ENCODE measurements at places on chromosomes 11 and 22.

DNA sequence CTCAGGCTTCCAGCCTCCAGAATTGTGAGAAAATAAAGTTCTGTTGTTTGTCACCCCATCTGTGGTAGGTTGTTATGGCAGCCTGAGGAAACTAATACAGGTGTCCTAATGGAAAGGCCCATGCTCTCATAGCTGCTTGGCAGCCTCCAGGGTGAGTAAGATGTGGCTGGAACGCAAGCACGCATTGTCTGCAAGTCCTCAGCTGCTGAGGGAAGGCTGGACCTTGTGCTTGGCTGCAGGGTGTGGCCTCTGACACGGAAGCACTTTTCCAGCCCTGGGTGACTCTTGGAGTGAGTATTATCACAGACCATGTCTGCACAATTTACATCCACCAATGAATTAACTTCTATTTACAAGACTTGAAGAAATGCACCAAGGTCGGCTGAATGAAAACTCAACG lies 44.4 kb upstream of the BARX2 start:
- H3K36me3 ChIP-seq = no peaks in the 10 kb centered on the region
- H3K27ac ChIP-seq = no peak overlapping the region
- H3K4me3 ChIP-seq = no peak overlapping the region
- no peaks in the 10 kb centered on the region for H3K27me3 ChIP-seq
- no peak for DNase-seq
- no peaks in the 10 kb centered on the region for H3K4me1 ChIP-seq

- no peaks in the 10 kb centered on the region for H3K36me3 ChIP-seq
- no peak overlapping the region for H3K4me3 ChIP-seq
- H3K27me3 ChIP-seq = no peaks in the 10 kb centered on the region
- H3K27ac ChIP-seq = no peak overlapping the region
Observed at GRCh38 chr22:19550382-19550781, 26.2 kb upstream of the CLDN5 start.

- no peaks in the 10 kb centered on the region for H3K4me1 ChIP-seq
- H3K27me3 ChIP-seq = no peaks in the 10 kb centered on the region
- no peak overlapping the region for H3K4me3 ChIP-seq
- no peak for DNase-seq
Observed at GRCh38 chr11:62062223-62062861, 61.5 kb upstream of the INCENP start.

DNA sequence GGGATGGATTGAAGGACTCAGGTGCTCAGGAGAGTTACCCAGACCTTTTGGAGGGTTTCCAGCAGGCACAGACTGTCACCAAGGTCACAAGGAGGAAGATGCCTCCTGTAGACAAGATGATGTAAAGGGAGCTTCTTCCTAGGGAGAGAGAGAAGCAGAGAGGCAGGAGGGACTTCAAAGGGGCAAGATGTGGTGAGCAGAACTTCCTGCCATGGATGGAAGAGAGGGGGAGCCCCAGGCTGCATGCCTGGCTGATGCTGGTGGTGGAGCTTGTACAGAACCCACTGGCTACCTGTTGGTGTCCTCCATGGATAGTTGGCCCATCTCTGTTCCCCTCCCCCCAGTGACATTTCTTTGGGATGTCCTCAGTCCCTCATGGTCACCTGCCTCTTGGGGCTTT lies 4.2 kb downstream of the HEPN1 start:
- no peaks in the 10 kb centered on the region for H3K27me3 ChIP-seq
- no peaks in the 10 kb centered on the region for H3K4me1 ChIP-seq
- no peak for DNase-seq
- H3K27ac ChIP-seq = no peak overlapping the region
- H3K4me3 ChIP-seq = no peak overlapping the region

DNA sequence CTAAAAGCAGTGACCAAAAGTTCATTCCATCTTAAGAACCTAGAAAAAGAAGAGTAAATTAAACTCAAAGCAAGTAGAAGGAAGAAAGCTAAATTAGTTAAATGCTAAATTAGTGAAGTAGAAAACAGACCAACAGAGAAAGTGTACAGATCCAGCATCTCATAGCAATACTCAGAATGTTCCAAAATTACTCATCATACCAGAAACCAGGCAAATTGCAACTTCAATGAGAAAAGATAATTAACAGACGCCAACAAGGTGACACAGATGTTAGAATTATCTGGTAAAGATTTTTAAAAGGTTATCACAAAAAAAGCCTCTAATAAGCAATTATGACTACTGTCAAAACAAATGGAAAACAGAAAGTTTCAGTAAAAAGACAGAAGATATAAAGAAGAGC lies 96.8 kb downstream of the ALX4 start:
- no peaks in the 10 kb centered on the region for H3K4me1 ChIP-seq
- H3K27me3 ChIP-seq = no peaks in the 10 kb centered on the region
- H3K27ac ChIP-seq = no peak overlapping the region

- no peaks in the 10 kb centered on the region for H3K36me3 ChIP-seq
- H3K27ac ChIP-seq = no peak overlapping the region
- no peaks in the 10 kb centered on the region for H3K4me1 ChIP-seq
- no peak overlapping the region for H3K4me3 ChIP-seq
- no peak for DNase-seq
Observed at GRCh38 chr22:45886540-45886939, 90.4 kb downstream of the WNT7B start.

DNA sequence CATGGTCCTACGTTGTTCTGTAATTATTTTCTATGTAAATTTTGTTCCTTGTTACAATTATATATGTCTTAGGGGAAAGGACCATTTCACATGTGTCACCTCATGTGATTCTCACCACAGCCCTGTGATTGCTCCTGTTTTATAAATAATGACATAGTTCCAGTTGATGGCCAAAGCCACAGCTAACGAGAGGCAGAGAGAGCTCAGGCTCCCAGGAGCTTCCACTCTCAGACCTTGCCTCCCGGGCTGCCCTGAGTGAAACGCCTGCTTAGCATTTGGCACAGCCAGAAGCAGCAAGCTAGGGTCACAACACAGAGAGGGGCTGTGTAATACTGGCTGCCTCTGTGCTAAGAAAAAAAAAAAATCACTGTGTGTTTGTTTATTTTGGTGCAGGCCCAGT lies 5.9 kb downstream of the TMEM121B start:
- no peak overlapping the region for H3K27ac ChIP-seq
- no peak overlapping the region for H3K4me3 ChIP-seq
- no peak for DNase-seq
- no peaks in the 10 kb centered on the region for H3K4me1 ChIP-seq
- peaks cover under 1% of the 10 kb centered on the region for H3K36me3 ChIP-seq

DNA sequence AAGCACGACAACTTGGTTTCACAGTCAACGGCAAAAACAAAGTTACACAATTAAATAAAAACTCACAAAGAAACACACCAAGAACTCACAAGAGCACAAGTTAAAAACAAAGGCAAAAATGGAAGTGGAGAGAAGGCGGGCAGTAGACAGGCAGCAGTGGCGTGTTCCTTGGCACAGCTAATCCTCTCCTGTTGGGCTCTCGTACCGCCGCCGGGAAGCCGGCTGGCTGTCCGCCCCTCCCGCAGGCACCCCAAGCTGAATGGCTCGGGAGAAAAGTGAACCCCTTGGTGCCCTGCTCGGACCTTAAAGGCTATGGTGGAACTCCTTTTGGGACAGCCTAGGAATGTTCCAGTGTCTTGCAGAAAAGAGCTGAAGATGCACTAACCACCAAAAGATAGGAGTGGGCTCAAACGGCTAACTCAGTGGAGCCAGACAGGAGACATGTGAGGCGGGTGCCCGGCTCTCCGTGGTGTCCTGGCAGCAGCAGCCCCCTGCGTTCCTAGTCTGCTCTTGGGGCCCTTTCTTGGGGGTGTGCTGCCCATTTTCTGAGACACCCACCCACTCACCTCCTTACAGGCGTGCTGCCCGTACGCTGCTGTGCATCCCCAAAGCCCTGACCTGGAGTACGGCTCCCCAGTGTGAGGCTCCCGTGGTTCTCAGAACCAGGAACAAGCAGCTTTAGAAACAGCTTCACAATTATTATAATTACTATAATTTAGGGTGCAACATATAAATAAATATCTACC lies 86.1 kb upstream of the BID start:
- peaks cover 18% of the 10 kb centered on the region for H3K36me3 ChIP-seq
- peak overlapping the region; percentile 11 for H3K4me3 ChIP-seq
- H3K27ac ChIP-seq = peak overlapping the region; percentile 74

GRCh38 chr11:87263264-87263838 lies 225.6 kb downstream of the TMEM135 start:
- no peaks in the 10 kb centered on the region for H3K36me3 ChIP-seq
- H3K4me1 ChIP-seq = peaks cover 48% of the 10 kb centered on the region
- DNase-seq = no peak
- H3K27me3 ChIP-seq = no peaks in the 10 kb centered on the region
- no peak overlapping the region for H3K27ac ChIP-seq

DNA sequence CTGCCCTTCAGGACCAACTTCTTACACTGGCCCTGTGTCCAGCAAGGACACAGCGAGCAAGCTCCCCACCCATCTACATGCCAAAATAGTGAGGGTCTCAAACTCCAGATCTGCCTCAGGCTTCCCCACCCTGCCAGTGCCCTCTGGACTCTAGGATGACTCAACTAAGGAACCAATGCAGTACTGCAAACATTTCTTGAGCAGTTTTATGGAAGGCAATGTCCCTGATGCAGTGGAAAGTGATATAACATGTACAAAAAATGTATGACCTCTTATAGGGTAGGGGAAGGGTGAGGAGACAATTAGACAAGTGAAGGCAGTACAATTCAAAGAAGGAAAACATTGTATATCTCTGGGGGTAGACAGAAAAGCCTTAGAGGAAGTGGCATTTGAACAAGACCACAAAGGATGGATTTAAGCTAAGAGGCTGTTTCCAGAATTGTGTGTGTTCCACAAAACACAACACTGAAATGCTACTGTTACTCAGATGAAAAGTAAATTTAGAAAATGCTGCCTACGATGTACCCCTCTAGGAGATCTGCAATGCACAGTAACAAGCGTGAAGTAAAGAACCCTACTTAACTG lies 47.3 kb downstream of the RAB30 start:
- no peak overlapping the region for H3K27ac ChIP-seq
- no peaks in the 10 kb centered on the region for H3K36me3 ChIP-seq
- H3K27me3 ChIP-seq = no peaks in the 10 kb centered on the region
- no peak for DNase-seq
- no peak overlapping the region for H3K4me3 ChIP-seq
- H3K4me1 ChIP-seq = peaks cover 24% of the 10 kb centered on the region

GRCh38 chr11:104665641-104666040 lies 232.6 kb downstream of the CASP12 start:
- no peaks in the 10 kb centered on the region for H3K4me1 ChIP-seq
- no peak overlapping the region for H3K27ac ChIP-seq
- H3K4me3 ChIP-seq = no peak overlapping the region
- no peaks in the 10 kb centered on the region for H3K36me3 ChIP-seq
- DNase-seq = no peak
- H3K27me3 ChIP-seq = no peaks in the 10 kb centered on the region

- H3K27ac ChIP-seq = no peak overlapping the region
- H3K36me3 ChIP-seq = peaks cover 5% of the 10 kb centered on the region
- no peak overlapping the region for H3K4me3 ChIP-seq
- no peaks in the 10 kb centered on the region for H3K27me3 ChIP-seq
Observed at GRCh38 chr11:68064926-68065325, 26.1 kb downstream of the TCIRG1 start.

DNA sequence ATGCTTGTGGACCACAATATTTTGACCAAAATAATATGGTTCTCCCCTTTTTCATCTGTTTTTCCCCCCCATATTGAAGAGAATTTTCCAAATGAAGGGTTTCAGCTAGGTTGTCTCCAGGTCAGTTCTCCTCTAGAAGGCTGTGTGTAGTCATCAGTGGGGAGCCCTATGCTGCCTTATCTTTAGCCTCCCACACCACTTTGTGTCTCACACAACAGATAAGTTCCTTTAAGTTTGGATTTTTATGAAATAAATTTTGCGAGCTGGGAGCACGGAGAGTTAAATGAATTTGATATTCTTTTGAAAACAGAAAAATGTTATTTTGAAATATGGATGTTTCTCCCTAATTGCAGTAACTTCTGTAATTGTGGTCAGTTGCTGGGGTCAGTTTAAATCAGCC lies 28.9 kb downstream of the PAX6 start:
- no peak overlapping the region for H3K27ac ChIP-seq
- peaks cover 2% of the 10 kb centered on the region for H3K36me3 ChIP-seq
- H3K4me3 ChIP-seq = no peak overlapping the region

- H3K27ac ChIP-seq = no peak overlapping the region
- H3K36me3 ChIP-seq = no peaks in the 10 kb centered on the region
- peaks cover 8% of the 10 kb centered on the region for H3K4me1 ChIP-seq
- DNase-seq = no peak
- no peak overlapping the region for H3K4me3 ChIP-seq
- H3K27me3 ChIP-seq = no peaks in the 10 kb centered on the region
Observed at GRCh38 chr11:92251980-92252379, 27.4 kb downstream of the FAT3 start.

GRCh38 chr11:29263971-29264682 lies 752.7 kb downstream of the KCNA4 start:
- H3K27ac ChIP-seq = no peak overlapping the region
- DNase-seq = no peak
- H3K27me3 ChIP-seq = no peaks in the 10 kb centered on the region
- H3K4me3 ChIP-seq = no peak overlapping the region

GRCh38 chr11:44927174-44927661 lies 23.5 kb downstream of the TP53I11 start:
- no peak for DNase-seq
- H3K4me1 ChIP-seq = no peaks in the 10 kb centered on the region
- no peaks in the 10 kb centered on the region for H3K36me3 ChIP-seq
- H3K4me3 ChIP-seq = no peak overlapping the region

GRCh38 chr11:86660088-86660487 lies 12.3 kb downstream of the ME3 start:
- no peaks in the 10 kb centered on the region for H3K27me3 ChIP-seq
- DNase-seq = no peak
- H3K4me1 ChIP-seq = peaks cover 33% of the 10 kb centered on the region
- no peaks in the 10 kb centered on the region for H3K36me3 ChIP-seq

DNA sequence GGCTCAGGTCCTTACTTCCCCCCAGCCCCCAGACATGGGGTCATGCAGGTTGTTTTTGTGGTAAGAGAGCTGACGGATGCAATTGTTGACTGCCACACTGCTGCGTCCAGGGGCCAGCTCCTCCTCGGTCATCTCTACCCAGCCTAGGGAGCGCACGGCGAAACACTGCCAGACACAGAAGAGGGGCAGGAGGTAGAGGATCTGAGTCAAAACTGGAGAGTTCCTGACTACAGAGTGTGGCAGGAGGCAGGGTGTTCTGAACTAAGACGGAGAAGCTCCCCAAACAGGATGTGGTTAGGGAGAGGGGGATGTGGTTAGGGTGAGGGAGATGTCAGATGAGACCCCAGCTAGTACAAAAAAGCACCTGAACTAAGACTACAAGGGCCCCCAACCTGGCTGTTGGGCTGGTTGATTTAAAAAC lies 12.3 kb downstream of the SMPD1 start:
- no peak overlapping the region for H3K27ac ChIP-seq
- H3K36me3 ChIP-seq = peaks cover 13% of the 10 kb centered on the region
- no peaks in the 10 kb centered on the region for H3K27me3 ChIP-seq
- DNase-seq = no peak
- no peak overlapping the region for H3K4me3 ChIP-seq
- peaks cover 2% of the 10 kb centered on the region for H3K4me1 ChIP-seq

GRCh38 chr11:94175535-94175934 lies 46.9 kb downstream of the PANX1 start:
- H3K27me3 ChIP-seq = no peaks in the 10 kb centered on the region
- DNase-seq = peak; percentile 10
- H3K27ac ChIP-seq = peak overlapping the region; percentile 16
- peaks cover 8% of the 10 kb centered on the region for H3K4me1 ChIP-seq
- no peak overlapping the region for H3K4me3 ChIP-seq

GRCh38 chr11:27002838-27003237 lies 8.9 kb downstream of the FIBIN start:
- no peak overlapping the region for H3K27ac ChIP-seq
- no peak for DNase-seq
- H3K4me3 ChIP-seq = no peak overlapping the region
- H3K27me3 ChIP-seq = no peaks in the 10 kb centered on the region

- H3K4me3 ChIP-seq = no peak overlapping the region
- no peaks in the 10 kb centered on the region for H3K36me3 ChIP-seq
- no peak for DNase-seq
- H3K4me1 ChIP-seq = no peaks in the 10 kb centered on the region
Observed at GRCh38 chr11:86115542-86116385, 46.9 kb upstream of the PICALM start.

All from thoracic aorta (tissue), 2 donors.